Effector memory CD4-positive, alpha-beta T cell (primary cell): ENCODE measurements at places on chromosomes 2 and 18.

DNA sequence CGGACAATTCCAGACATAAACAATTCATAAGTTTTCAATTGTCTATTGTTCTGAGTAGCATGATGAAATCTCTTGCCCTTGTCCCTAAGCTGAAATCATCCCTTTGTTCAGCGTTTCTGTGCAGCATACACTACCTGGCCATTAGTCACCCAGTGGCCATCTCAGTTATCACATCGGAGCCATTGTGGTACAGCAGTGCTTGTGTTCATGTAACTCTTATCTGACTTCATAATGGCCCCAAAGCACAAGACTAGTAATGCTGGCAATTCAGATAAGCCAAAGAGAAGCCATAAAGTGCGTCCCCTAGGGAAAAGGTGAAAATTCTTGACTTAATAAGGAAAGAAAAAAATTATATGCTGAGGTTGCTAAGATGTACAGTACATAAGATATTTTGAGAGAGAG is 127.2 kb downstream of the FHOD3 start:
- no peak for DNase-seq

DNA sequence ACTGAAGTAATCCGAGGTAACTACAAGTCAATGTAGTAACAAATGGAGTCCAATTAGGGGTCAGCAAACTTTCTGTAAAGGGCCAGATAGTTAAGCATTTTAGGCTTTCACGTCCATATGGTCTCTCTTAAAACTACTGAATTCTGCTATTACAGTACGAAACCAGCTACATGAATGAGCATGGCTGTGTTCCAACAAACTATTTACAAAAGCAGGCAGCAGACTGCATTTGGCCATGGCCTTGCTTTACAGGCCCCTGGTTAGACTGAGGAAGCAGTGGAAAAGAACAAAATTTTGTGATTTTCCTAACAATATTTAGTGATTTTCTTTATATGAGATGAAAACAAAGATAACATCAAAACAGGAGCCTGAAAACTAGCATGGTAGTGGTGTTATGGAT is 64.0 kb downstream of the RTN4 start:
- DNase-seq, result no peak

DNA sequence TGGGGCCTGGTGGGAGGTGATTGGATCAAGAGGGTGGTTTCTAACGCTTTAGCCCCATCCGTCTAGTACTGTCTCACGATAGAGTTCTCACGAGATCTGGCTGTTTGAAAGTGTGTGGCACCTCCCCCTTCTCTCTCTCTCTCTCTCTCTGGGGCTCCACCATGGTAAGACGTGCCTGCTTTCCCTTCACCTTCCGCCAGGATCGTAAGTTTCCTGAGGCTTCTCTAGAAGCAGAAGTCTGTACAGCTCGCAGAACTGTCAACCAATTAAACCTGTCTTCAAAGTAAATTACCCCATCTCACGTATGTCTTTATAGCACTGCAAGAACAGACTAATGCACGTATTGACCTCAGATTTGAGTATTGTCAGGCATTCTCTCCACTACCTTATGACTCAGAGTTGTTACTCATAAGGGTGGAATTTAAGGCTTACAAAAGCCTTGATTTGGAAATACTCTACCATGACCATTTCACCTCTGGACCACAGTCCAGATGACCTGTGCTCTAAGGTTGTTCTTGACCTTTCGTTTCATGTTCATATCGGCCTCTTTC is 99.5 kb upstream of the AGAP1 start:
- DNase-seq, result no peak

GRCh38 chr18:61898640-61899101 is 5.9 kb upstream of the RNF152 start:
- DNase-seq, result no peak

DNA sequence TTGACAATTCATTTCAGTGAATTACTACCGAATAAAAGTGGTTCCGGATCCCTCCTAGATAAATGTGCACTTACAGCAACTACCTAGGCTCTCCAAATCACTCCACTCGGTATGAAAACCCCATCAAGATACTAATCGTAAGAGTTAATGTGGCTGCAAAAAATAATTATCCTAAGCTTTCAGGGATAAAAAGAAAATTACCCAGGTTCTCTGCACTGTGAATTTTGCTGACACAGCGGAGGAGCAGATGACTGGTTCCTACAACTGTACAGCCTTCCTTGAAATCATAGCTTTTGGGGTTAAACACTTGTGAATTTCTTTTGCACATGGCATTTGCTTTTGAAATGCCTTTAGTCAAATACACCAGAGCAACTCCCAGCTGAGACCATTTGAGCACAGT is 104.7 kb downstream of the CD226 start:
- no peak for DNase-seq

DNA sequence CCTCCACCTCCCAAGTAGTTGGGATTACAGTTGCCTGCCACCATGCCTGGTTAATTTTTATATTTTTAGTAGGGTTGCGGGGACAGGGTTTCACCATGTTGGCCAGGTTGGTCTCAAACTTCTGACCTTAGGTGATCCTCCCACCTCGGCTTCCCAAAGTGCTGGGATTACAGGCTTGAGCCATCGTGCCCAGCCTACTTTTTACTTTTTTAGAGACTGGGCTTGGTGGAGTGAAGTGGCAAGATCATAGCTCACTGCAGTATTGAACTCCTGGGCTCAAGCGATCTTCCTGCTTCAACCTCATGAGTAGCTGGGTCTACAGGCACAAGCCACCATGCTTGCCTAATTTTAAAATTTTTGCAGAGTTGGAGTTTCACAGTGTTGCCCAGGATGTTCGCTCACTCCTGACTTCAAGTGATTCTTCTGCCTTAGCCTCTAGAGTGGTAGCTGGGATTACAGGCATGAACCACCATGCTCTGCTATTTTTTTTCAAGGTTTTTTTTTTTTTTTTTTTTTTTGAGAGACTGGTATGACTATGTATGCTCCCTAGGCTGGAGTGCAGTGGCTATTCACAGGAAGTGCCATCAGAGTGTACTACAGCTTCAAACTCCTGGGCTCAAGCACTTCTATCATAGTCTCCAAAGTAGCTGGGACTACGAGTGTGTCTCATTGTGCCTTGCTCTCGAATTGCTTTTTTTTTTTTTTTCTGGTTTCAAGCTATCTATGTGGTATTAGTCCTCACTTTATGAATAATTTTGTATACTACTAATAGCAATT is 11.9 kb downstream of the MSH2 start:
- DNase-seq, result no peak

DNA sequence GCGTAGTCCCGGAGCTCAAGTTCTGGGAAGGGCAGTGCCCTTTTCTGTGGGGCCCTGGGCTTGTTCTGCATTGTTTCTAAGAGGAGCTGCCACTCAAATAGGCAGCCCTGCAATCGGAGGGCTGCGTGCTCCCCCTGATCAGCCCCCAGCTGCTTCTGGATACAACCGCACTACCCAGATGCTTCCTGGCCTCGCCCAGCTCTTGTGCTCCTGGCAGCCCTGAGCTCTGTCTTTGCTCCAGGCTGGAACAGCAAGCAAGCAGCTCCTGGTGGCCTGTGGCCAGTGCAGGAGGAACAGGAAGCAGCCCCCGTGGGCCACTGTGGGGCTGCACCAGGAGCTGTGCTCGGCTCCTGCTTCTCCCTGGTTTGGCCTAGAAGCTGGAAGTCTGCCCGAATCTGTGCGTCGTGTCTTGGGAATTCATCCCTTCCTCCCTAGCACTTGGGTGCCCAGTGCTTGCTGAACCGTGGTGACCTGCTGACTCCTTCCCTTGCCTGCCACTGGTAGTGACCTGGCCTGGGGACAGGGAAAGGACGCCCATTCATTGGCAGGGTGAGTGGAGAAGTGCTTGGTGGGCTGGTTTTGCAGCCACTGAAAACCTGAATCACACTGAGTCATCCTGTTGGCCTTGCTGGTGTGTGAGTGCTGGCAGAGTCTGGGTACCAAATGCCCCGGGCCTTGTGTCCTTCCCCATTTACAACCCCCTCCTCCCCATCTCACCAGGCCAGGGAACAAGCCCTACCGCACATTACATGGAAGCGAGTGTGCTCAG is 27.3 kb upstream of the NTSR2 start:
- no peak for DNase-seq

GRCh38 chr2:141058556-141058955 is 1072.3 kb downstream of the LRP1B start:
- no peak for DNase-seq

DNA sequence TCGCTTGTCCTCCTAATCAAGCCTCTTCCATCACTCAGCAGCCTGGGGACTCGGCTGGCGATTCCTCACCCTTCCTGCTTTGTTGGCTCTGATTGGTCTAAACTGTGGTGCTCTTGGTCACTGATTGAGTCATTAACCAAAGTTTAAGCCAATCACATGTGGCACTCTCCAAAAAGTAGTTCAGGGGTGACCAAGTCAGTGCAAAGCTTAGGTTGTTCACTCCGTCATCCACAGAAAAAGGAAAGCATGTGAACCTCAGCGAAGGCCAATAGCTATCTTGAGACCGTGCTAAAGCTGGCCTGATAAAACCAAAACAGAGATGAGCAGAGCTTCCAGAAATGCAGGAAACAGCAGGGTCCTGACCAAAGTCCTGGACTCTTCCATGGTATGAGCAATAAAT is 4.9 kb downstream of the ALPK2 start:
- no peak for DNase-seq

DNA sequence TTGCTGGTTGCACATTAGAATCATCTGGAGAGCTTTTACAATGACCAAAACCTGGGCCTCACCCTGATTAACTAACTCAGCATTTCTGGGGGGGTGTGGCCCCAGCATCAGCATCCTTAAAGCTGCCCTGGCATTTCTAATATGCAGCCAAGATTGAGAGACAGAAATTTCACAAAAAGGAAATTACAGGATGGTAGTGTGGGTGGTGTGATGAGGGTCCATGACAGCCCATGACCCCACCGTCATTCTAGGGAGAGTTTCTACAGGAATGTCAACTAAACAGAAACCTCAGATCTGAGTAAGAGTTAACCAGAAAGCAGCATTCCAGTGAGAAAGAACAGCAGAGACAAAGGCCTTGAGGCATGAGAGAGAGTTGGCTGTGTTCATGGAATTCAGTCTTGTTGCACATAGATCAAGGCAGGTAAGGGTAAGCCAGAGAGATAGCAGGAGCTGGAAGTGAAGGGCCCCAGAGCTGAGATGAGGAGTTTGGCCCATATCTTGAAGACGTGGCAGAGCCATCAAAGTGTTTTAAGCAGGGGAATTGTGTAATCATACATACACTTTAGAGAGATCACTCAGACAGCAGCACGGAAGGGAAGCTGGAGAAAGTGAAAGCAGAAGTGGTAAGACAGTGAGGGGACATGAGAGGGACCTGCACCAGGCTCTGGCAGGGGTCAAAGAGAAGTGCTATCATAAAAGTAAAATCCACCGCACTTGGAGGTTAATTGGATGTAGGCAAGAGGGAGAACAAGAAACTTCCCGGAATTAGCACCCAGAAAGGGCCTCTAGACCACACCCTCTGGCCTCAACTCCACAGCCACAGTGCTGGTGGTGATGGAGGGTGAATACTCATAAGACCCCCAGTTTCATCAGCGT is 7.8 kb upstream of the TRABD2A start:
- no peak for DNase-seq

GRCh38 chr2:95063086-95063958 is 37.8 kb downstream of the MAL start:
- no peak for DNase-seq
